Stimulated activated CD4-positive, alpha-beta T cell treated with anti-CD3 and anti-CD28 coated beads, Interleukin-1b, Interleukin-23, amount 100 ng/mL, for 1 hour (primary cell): ENCODE measurements at places on chromosomes 11 and 22.

DNA sequence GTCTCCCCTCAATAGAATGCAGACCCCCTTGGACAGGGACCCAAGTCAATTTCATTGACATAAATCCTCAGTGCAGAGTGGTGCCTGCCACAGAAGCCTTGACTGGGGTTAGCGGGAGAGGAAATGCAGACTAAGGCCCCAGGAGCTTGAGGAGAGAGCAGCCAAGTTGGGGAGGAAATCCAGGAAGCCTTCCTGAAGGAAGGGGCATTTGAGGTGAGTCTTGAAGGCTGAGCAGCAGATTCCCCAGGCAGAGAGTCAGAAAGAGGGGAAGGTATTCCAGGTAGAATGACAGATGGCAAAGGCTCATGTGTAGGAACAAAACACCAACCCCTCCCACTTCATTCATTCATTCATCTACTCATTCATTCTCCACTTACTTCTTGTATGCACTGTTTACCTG, 10.3 kb downstream of the MYEOV start:
- no peak for DNase-seq

GRCh38 chr11:73201249-73201648, 16.8 kb upstream of the P2RY2 start:
- no peak for DNase-seq

DNA sequence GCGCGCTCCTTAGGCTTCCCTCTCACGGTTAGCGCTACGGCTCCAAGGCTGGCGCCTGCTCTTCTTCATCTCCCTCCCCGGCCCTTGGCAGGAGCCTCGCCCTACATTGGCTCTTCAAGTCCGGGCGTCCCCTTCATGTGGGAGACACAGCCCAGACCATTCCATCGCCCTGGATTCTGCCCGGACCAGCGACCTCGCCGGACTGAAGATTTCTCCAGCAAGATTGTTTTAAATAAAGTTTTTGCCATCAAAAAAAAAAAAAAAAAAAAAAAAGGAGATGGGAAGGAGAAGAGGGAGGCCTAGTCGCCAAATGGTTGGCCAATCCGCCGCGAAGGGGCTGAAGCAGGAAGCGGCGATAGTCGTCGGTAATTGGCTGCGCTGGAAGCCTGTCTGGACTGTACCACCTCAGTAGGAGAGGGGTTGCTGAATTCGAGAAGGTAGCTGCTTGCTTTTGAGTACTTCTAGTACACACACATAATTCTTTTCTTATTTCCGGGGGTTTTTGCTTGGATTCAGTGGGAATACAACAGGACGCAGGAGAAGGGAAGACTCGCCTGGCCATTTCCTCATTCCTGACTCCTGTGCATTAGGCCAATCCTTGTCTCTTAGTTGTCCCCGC, 688 bp upstream of the ZDHHC5 start:
- peak; percentile 70 for DNase-seq

GRCh38 chr11:45083544-45084087, 62.8 kb upstream of the PRDM11 start:
- DNase-seq = no peak

- no peak for DNase-seq
Observed at GRCh38 chr11:34198523-34198922, 93.1 kb downstream of the NAT10 start.

GRCh38 chr11:2940147-2940920, 11.1 kb upstream of the PHLDA2 start:
- no peak for DNase-seq

- no peak for DNase-seq
Observed at GRCh38 chr22:46065691-46066454, 84.5 kb upstream of the PPARA start.

DNA sequence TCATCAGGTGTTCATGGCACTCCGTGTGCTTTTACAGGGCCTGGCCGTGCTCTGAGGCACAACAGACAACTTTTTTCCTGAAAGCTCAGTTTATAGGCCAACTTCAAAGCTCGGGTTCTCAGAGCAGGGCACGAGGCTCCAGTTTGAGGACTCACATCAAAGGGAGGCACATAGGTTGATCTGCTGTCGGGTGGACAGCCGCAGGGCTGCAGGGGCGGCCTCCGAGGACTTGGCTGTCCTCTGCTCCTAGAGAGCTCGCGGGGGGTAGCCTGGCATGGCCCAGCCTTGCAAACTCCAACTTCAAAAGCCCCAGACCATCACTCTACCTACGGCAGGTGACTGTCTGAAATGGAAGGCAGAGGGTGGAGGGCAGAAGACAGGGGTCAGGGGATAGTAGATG, 31.6 kb downstream of the C11orf58 start:
- DNase-seq = no peak

- DNase-seq = no peak
Observed at GRCh38 chr11:1293619-1294015, 15.8 kb downstream of the TOLLIP start.

DNA sequence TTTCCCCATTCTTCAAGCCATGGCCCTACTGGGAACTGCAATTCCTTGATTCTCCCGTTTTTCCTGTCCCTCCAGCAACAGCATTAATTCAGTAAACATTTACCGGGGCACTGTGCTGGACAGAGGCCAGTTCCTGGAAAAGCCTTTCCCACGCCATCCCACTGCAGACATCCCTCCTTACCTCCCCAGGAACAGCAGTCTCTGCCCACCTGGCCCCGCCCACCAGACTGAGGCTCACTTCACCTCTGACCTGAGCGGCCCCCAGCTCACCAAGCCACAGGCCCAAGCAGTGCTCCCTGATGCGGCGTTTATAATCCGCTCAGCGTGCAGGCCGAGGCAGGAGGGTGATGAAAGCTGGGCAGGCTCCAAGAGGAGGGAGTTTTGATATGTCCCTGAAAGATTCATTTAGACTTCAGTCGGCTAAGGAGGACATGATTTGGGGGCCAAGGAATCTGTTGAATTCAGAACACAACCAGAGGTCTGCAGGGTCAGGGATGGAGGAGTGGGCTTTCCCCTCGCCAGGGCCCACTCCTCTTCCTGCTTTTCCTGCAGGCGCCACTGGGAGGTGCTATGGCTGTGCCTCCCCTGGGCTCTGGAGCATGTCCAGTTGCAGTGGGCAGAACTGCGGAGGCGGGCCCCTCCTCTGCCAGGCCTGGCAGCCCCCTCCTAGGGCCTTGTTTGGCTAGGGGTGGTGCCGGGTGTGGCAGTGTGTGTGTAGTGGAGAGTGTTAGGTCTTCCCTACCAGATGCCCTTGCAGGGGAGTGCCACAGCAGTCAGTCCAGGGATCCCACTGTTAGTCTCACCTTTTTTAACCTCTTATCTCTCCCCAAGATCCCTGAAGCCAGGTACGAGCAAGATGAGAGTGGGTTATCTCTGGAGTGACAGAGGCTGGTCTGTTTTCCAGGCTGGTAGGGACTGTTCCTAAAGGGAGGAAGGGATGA, 1.4 kb upstream of the TAGLN start:
- DNase-seq = no peak

- DNase-seq = no peak
Observed at GRCh38 chr11:30561691-30562415, 24.3 kb downstream of the MPPED2 start.

- no peak for DNase-seq
Observed at GRCh38 chr11:19951558-19952115, 208.6 kb downstream of the DBX1 start.

DNA sequence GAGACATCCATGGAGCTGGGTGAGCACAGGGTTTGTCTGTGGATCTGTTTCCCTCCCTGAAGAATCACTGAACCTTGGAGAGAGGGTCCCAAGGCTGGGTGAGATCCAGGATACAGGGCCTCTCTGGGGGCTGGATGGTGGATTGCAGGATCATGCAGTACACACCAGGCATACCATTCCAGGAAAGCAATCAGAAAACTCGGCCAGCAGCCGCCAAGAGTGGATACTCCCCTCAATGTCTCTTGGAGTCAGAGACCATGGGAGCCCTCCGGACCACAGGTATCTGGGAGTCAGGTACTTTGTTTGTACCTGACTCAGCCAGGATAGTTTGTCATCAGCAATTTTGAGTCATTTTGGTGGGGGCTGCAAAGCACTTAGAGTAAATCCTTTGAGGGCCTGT, 14.6 kb upstream of the SYT13 start:
- no peak for DNase-seq

DNA sequence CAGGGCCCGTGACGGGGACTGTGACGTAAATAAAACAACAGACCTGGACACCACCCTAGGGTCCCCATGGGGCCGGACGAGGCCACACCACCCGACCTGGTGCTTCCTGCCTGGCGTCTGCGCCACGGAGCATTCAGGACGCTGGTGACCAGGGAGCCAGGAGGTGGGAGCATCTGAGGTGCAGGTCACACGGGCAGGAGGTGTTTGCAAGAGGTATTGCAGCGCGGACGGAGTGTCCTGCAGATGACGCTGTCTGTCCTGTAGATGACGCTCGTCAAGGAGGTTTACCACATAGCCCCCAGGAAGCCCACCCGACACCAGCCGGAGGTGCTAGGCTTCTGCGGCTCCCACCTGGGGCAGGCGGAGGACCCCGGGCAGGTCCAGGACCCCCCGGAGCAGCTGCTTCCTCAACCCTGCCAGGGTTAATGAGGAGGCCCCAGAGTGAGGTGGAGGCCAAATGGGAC, 986 bp upstream of the MUC5B start:
- DNase-seq = no peak

DNA sequence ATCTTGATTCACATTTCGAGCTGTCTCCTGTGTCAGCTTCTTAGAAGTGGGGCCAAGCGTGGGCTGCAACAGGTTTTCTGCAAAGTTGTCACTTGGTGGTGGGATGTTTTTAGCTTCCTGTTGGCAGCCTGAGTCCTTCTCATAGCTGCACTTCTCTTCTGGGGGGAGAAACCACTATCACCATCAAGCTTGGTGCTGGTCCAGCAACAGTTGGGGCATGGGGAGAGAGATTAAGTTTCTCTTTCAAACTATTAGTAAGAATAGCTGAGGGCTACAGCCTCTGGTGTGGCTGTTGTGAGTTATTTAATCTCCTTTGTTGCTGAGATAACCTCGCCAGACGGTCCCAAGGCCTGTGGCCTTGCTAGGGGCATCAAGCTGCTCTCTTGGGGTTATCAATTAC, 123.3 kb upstream of the CRYBB3 start:
- DNase-seq = no peak

DNA sequence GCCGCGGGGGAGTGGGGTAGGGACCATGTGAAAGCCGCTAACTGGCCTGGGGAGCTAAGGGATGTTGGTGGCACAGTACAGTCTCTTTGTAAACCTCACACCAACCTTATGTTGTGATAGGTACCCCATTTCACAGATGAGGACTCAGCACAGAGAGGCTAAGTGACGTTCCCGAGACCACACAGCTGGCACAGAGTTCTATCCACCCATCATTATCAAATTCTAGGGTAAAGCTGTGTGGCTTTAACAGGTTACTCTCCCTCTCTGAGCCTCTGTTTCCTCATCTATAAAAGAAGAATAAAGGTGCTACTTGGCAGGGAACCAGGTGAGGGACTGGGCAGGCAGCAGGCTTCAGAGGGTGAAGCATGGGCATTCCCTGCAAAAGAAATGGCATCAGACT, 1.4 kb upstream of the GDPD5 start:
- DNase-seq = no peak

- no peak for DNase-seq
Observed at GRCh38 chr11:6615882-6616585, 3.2 kb downstream of the TPP1 start.

DNA sequence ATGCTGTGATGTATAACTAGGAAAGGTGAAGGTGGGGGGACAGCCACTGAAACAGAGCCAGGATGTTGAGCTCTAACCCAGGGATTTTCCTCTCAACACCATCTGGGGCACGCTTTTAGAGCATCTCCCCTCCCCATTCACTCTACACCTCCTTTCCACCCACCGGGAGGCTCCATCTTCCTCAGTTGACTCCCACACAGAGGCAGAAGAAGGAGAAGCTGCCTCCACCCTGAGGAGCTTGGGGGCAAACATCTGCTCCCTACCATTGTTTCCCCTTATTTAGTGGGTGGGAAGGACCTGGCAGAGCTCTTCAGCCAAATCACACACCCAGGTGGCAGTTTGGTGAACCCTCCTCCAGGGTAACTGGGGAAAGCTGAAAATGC, 50.0 kb upstream of the ADA2 start:
- DNase-seq = no peak

GRCh38 chr11:129489249-129489648, 113.6 kb downstream of the BARX2 start:
- no peak for DNase-seq

DNA sequence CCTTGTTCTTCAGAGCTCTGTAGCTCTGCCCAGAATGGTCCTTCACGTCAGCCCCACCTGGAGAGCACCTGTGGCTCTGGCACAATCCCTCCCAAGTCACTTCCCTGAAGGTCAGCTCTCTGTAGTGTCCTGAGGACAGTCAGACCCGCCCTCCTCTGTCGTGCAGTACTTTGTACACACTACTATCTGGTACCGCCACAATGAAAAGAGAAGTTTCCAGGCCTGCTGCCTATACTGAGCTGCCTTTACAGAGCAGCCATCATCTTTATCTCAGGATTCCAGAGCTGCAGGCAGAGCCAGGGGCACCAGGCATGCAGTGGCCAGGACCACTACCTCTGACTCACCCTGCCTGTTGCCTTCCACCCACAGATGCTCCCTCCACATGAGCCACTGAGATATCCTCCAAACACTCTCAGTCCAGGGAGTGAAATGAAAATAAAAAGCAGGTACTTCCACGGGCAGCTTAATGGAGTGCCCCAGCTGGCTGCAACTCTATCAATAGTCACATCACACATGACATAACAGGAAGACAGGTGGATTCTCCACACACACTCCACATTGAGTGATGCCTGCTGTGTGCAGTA, 7.3 kb downstream of the PACSIN2 start:
- DNase-seq = no peak

GRCh38 chr11:114162719-114163123, 103.2 kb downstream of the ZBTB16 start:
- no peak for DNase-seq

- no peak for DNase-seq
Observed at GRCh38 chr11:58813693-58814092, 30.8 kb downstream of the GLYATL2 start.

GRCh38 chr11:113242767-113243397, 71.5 kb upstream of the TTC12 start:
- DNase-seq = no peak

- no peak for DNase-seq
Observed at GRCh38 chr11:60809691-60810090, 24.6 kb downstream of the MS4A10 start.

- no peak for DNase-seq
Observed at GRCh38 chr11:85695546-85695945, 9.6 kb upstream of the CCDC89 start.

- DNase-seq = no peak
Observed at GRCh38 chr22:17597217-17597616, 31.3 kb downstream of the ATP6V1E1 start.
